Activated CD4-positive, alpha-beta T cell treated with anti-CD3 and anti-CD28 coated beads for 36 hours (primary cell): ENCODE measurements at places on chromosomes 6 and 20. TPM values are rescaled to one million over a fixed set of nuclear protein-coding genes. Genes with fewer than 3 reads are reported as not detected.

DNA sequence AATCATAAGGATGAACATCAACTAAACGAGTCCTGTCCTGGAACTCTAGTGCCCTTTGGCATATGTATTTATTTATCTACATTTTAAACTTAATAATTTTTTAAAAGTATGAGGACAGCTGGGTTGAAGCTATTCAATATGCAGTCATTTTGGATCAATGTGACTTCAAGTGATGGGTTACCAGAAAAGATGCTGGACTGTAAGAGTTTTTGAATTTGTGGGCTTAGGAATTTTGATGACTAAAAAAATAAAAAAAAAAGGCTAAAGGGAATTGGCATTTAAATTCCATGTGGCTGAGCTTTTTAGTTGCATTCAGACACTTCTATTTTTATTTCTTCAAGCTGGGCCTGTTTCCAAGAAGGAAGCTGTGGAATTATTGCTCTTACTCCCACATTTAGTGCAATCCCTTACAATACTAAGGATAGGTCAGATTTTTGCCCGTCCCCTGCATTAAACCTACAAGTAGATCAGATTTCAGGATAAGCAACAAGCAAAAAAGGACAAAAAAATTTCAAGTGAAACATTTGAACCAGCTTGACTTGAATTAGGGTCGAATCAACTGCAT is 704.2 kb upstream of the CITED2 start:
- H3K4me3 ChIP-seq, result no peak overlapping the region
- H3K27ac ChIP-seq, result no peak overlapping the region

PLTP gene
- total RNA-seq, result 7.0 TPM

- peaks cover 11% of the 10 kb centered on the region for H3K27me3 ChIP-seq
- H3K36me3 ChIP-seq, result no peaks in the 10 kb centered on the region
- DNase-seq, result no peak
- H3K27ac ChIP-seq, result no peak overlapping the region
- no peak overlapping the region for H3K4me3 ChIP-seq
- H3K4me1 ChIP-seq, result peaks cover 10% of the 10 kb centered on the region
Measured at GRCh38 chr20:54343099-54343498, 132.3 kb upstream of the DOK5 start.

PDYN gene
- not detected for total RNA-seq

- no peak overlapping the region for H3K27ac ChIP-seq
- no peak for DNase-seq
- H3K27me3 ChIP-seq, result no peaks in the 10 kb centered on the region
- H3K36me3 ChIP-seq, result no peaks in the 10 kb centered on the region
- H3K4me3 ChIP-seq, result no peak overlapping the region
Measured at GRCh38 chr6:80647156-80647555, 540.7 kb downstream of the BCKDHB start.
